ENCODE measurements at places on chromosomes 1 and 21. TPM values are rescaled to one million over a fixed set of nuclear protein-coding genes. Genes with fewer than 3 reads are reported as not detected.

DNA sequence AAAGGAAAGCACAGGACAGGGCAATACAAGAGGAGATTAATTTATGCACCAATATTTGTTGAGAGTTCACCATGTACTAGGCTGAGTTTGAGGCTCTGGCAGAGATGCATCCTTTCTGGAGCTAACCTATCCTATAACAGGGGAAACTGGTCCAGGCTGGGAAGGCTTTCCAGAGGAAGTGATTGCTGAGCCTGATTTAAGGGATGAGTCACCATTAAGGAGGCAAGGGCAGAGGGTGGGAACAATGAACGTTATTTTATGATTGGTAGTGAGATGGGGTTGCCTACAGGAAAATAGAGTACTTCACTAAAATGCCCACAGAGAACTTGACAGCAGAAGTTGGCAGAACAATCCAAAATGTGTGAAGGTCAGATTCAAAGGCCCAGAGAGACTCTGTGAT, 141.4 kb downstream of the PLPP3 start:
- DNase-seq, result no peak

DNA sequence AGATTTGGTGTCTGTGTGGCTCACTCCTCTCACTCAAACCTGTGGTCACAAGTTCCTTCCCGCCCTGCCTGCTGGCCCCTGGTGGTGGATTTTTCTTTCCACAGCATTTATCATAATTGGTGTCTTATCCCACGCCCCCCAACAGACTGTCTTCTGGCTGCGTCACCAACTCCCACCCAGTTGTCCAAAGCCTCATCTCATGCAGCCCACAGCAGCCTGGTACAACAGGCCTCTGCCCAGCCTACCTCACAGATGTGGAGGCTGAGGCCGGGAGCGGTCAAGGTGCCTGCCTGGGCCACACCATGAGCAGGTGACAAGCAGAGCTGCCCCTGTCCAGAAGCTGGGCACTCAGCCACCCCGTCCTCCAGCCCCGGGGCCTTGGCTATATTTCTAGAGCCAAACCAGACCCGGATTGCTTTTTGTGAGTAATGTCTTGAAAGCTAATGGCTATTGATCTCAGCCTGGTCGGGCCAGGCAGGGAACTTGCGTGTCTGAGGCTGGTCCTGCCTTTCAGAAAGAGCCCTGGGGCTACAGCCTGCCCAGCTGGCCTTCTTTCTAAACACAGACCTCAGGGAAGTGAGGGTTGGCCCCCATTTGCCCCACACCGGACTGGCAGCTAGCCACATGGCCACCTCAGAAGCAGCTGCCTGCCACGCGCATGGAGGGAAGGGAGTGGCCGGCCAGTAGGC, 2.6 kb downstream of the KCNAB2 start:
- DNase-seq, result no peak

GRCh38 chr1:246210756-246211155, 296.3 kb downstream of the SMYD3 start:
- no peak for DNase-seq

DNA sequence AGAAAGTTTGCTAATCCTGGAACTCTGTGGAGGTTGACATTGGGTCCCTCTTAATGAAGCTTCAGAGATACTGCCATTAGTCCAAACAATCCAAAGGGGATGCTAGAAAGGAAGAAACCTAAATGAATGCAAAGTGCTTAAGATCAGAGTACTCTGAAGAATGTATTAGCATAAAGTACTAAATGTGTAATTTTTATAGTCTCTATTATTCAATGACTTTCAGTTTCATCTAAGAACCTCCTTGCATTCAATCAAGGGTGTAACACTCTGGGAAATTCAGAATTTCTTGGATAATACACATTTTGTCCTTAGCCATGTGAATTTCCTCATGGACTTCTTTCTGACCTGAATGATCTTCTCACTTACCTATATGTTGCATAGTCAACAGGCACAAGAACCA, 1078.5 kb upstream of the ADGRL4 start:
- no peak for DNase-seq

GRCh38 chr1:161162806-161163205, 3.4 kb upstream of the PPOX start:
- no peak for DNase-seq

DNA sequence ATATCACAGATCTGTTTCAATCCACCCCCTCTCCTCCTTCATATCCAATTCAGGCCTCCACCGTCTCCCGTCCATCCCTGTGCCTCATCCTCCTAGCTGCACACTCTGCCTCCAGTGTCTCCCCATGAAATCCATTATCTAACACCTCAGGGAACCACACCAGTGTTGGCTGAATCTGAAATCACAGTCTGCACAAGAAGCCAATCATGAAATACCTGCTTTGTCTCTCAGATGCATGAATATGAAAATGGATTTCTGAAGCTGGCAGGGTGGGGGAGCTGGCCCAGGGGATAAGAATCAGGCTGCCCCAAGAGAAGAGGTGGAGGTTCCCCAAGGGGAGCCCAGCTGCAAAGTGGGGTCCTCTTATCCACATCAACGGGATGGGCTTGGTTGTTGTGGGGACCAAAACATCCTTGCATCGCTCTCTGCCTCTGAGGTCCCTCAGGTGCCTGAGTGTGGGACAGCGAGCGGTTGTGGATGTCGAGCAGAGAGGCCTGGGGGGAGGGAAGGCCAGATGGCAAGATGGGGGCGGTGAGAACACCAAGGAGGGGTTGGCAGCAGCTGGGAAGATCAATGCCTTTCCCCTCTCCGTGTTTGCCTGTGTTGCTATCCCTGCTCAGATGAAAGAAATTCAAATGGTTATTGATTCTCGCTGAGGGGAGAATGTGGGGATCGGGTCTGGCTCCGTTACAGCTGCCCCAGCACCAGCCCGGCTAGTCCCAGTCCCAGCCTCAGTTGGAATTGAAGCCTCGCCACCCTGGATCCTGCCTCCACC, 237.3 kb upstream of the POU3F1 start:
- no peak for DNase-seq

DNA sequence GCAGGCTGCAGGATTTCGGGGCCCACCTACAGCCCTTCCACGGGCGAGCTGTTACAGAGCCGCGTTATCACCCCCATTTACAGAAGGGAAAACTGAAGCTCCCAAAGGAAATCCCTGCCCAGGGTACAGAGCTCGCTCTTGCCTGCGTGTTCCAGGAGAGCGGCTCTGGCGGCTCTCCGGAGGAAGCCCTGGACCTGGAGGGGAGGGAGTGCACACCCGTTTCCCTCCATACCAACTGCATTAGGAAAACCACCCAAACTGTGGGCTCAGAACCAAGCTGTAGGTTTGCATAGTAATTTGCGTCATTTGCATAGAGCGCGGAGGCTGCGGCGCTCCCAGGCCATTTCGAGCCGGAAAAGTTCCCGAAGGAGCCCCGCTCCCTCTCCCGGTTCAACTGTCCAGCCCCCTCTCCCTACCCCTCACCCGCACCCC, 24.7 kb upstream of the ADGRB2 start:
- no peak for DNase-seq

DNA sequence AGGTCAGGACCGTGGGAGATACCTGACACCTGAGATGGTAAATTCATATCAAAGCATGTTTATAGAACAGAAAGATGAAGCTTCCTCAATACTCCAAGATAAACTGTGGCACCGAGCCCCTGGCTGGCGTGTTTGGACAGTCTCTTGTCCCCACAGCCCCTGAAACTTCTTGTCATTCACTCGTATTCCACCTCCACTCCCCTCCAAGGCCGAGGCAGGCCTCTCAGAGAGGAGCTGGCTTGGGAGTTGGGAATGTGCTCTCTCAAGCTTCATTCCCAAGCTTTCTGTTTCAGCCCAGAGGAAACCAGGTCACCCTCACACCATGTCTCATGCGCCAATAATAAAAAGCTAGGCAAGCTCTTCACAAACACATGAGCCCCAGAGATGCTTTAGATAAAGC, 86.1 kb downstream of the NPHP4 start:
- DNase-seq, result no peak

Gene TTLL7
- 5.3 TPM for total RNA-seq

All from epithelial cell of proximal tubule (primary cell).